ENCODE measurements at places on chromosomes 7 and 10. TPM values are rescaled to one million over a fixed set of nuclear protein-coding genes. Genes with fewer than 3 reads are reported as not detected.

Gene COL13A1
- 33.5 TPM for total RNA-seq

Gene ABCA13
- total RNA-seq = 0.05 TPM

Gene GIMAP8
- total RNA-seq = not detected

Gene HOXA3
- 1.4 TPM for total RNA-seq

Gene ENO4
- not detected for total RNA-seq

Gene CYP2E1
- total RNA-seq = 0.83 TPM

Gene WEE2
- not detected for total RNA-seq

Gene ACSL5
- total RNA-seq = 0.95 TPM

Gene AGBL3
- 0.69 TPM for total RNA-seq

Gene PLEKHS1
- not detected for total RNA-seq

GRCh38 chr7:155806096-155806871 is 6.0 kb downstream of the SHH start:
- DNase-seq = no peak

DNA sequence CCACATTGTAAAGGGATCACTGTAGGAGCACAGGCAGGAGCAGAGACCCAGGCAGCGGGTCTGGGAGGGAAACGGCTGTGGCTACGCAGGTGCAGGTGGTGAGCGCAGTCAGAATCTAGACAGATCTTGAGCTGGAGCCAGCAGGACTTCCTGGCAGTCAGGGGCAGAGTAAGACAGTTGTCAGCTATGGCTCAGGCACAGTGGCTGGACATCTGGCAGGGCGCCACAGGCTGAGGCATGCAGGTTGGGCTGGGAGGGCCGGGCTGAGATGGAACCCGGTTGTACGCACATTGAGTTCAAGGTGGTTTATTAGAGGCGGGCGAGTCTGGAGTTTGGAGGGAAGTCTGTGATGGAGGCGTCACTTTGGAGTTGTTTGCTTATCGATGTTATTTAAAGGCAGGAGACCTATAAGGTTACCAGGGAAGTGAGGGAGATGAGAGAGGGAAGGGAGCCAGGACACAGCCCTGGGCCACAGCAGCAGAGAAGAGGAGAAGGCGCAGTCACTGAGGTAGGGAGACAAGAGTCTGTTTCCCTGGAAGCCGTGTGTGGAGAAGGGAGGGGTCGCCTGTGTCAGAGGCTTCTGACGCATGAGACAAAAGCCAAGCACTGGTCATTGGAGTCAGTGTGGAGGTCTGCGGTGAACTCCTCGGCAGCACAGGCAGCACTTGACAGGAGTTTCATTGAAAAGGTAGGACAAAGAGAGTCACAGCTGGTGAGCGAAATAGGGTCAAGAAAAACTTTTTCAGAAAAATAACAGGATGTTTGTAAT is 73.8 kb downstream of the LANCL2 start:
- DNase-seq = no peak

GRCh38 chr10:101291331-101292193 is 62.3 kb upstream of the LBX1 start:
- DNase-seq = no peak

GRCh38 chr10:101337836-101338235 is 16.1 kb upstream of the BTRC start:
- no peak for DNase-seq

GRCh38 chr10:30114401-30114800 is 55.0 kb upstream of the JCAD start:
- DNase-seq = no peak

DNA sequence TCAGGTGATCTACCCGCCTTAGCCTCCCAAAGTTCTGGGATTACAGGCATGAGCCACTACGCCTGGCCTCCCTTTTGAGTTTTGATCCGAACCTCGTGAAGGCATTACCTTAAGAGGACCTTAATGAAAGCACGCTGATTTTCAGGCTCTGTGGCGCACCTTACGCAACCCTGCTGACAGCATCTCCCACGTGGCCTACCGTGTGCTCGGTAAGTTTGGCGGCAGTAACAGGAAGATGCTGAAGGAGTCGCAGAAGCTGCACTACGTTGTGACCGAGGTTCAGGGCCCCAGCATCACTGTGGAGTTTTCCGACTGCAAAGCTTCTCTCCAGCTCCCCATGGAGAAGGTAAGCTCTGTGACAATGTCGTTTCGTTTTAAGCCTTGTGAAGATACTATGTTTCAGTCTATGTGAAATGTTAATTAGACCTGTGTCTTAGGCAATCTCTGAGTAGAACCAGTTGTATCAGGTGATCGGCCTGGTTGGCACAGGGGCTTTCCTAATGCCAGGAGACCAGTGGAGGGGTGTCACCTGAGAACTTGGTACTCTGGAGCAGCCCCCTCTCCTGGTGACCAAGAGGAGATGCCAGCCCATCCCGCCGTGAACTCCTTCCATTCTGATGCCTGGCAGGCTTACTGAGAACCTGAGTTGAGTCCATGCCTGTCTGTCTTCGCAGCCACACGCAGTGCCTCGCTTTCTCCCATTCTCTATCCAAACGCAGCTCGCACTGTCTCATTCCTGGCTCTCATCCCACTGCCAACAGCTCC is 43.5 kb downstream of the TRRAP start:
- no peak for DNase-seq

GRCh38 chr7:105590793-105591192 is 9.5 kb upstream of the EFCAB10 start:
- no peak for DNase-seq

GRCh38 chr7:151542606-151543130 is 23.0 kb upstream of the RHEB start:
- no peak for DNase-seq

DNA sequence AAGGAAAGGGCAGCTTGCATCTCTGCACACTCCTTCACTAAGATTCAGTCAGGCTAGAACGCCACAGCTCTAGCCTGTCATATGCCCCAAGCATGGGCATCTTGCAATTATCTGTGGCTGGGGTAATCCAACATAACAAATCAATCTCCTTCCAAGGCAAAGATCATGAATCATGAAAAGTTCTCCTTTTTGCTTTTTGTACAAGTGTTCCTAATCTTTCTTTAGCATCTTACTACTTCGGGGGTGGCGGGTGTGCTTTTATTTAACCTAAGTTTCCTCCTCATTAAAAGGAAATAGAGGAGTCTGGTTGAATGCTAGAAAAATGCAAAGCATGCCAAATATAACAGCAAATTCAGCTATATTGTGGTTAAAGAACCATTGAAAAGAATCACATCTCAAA is 43.5 kb upstream of the NKX2-3 start:
- no peak for DNase-seq

GRCh38 chr7:81025360-81025759 is 106.5 kb upstream of the SEMA3C start:
- DNase-seq = no peak
